Epithelial cell of proximal tubule (primary cell): ENCODE measurements at places on chromosomes 2 and 18.

DNA sequence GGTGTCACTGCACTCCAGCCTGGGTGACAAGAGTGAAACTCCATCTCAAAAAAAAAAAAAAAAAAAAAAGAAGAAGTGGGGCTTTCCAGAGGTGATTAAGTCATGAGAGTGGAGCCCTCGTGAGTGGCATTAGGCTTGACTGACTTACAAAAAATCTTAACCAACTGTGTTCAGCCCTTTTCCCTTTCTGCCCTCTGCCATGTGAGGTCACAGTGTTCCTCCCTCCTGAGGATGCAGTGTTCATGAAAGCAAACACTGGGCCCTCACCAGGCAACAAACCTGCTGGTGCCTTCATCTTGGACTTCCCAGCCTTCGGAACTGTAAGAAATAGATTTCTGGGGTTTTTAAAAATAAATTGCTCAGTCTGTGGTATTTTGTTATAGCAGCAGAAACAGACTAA lies 37.0 kb upstream of the METTL21A start:
- no peak for DNase-seq

DNA sequence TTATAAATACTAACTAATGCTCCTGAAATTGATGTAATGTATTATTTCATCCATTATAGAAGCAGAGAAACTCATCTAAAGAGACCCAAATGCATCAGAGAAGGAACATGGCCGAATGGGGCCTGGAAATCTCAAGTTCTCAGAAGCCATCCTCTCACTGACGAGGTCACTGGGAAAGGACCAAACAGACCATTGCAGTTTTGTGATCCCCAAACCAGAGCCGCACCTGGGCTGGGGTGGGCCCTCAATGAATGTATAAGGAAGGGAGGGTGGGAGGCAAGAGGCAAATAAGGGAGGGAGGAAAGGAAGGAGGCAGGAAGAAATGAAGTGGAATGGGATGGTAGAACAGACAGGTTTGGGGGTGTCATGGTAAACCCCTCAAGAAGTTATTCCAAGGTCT lies 245.3 kb upstream of the ID2 start:
- no peak for DNase-seq

- no peak for DNase-seq
These were observed 251.8 kb upstream of the NETO1 start for GRCh38 chr18:73119574-73119973.

DNA sequence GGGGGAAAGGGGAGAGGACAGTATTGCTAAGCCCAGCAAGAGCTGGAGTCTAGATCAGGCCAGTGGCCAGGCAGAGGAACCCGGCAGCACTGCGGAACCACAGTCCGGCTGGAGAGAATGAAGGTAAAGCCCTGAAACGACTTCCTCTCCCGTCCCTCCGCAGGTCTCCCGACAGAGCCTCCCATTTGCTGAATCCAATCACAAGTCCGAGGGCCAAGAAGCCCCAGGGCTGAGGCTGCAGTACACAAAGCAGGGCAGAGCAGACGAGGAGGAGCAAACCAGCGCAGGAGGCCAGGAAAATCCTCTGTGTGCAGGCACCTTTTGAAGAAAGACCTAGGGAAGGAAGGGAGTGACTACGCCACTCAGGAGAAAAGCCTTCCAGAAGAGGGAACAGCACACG lies 104.4 kb downstream of the OSBPL1A start:
- no peak for DNase-seq

- DNase-seq: no peak
These were observed 394.9 kb downstream of the ARHGAP15 start for GRCh38 chr2:143524119-143524553.

DNA sequence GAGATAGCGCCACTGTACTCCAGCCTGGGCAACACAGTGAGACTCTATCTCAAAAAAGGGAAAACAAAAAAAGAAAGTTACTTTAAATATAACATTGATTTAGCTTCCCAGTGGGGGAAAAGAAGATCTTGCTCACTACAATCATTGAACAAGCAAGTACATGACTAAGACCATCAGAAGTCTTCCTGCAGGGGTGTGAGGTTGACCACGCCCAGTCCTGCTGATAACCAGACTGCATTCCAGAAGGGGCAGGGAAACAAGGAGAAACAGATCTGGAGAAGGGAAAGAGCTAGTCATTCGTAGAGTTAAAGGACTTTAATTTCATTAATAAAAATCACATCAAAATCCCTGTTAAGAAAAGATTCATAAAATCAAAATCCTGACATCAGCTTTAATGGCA lies 77.5 kb downstream of the EPHA4 start:
- DNase-seq: no peak

- DNase-seq: no peak
These were observed 58.2 kb upstream of the ACSL3 start for GRCh38 chr2:222802514-222803196.

DNA sequence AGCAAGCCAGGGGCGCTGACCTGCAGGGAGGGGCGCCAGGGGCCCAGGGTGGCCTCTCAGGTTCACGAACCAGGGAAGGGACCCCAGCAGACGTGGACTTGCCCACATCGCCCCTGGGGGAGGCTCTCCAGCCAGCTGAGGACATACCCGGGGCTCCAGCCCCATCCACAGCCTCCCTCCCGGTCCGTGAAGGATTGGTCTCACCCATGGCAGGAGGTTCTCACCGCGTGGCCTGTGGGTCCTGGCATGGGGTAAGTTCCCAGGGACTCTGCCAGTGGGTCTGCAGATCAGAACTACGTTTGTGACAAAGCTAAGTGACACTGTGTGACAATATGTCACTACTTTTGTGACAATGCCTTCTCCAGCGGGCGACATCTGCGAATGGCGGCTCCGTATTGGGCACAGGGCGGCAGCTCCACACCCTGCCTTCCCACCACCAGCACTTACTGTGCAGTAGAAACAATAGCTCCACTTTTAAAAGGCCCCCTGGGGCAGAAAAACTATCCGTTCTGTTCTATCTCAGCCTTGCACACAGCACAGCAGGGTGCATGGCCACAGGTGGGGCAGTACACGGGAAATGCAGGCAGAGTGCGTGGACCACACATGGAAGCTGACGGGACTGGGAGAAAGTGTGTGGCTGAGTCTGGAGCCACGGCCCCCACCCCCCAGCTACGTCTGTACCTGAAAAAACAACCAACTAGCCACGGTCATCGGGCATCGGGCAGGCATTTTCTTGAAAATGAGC lies 65.2 kb upstream of the CTDP1 start:
- DNase-seq: no peak

- DNase-seq: no peak
These were observed 39.6 kb upstream of the PDK1 start for GRCh38 chr2:172516299-172516698.

- no peak for DNase-seq
These were observed 117.1 kb downstream of the ZNF407 start for GRCh38 chr18:74714791-74715190.

GRCh38 chr18:12599543-12599942 lies 58.4 kb downstream of the SPIRE1 start:
- no peak for DNase-seq

GRCh38 chr2:127985735-127986134 lies 42.1 kb downstream of the SAP130 start:
- DNase-seq: no peak

GRCh38 chr18:3493501-3494244 lies 43.7 kb downstream of the TGIF1 start:
- no peak for DNase-seq

GRCh38 chr2:95306336-95306895 lies 9.3 kb downstream of the KCNIP3 start:
- DNase-seq: no peak

DNA sequence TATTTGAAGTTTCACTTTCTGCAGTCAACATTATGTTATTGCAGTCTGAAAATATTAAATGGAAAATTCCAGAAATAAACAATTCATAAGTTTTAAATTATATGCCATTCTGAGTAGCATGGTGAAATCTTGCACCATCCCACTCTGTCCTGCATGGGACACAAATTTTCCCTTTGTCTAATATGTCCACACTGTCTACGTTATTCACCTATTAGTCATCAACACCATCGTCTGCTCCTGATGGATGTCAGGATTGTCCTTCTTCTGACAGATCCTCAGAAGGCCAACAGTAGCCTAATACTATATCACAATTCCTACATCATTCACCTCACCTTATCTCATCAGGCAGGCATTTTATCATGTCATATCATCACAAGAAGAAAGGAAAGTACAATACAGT lies 163.1 kb downstream of the TXNL1 start:
- no peak for DNase-seq

- no peak for DNase-seq
These were observed 3.7 kb downstream of the SMYD1 start for GRCh38 chr2:88071365-88071764.

GRCh38 chr18:75216212-75216910 lies 5.8 kb downstream of the TSHZ1 start:
- no peak for DNase-seq

GRCh38 chr2:26530696-26531095 lies 52.8 kb upstream of the OTOF start:
- DNase-seq: no peak

GRCh38 chr2:240478346-240479110 lies 43.1 kb downstream of the GPC1 start:
- no peak for DNase-seq

DNA sequence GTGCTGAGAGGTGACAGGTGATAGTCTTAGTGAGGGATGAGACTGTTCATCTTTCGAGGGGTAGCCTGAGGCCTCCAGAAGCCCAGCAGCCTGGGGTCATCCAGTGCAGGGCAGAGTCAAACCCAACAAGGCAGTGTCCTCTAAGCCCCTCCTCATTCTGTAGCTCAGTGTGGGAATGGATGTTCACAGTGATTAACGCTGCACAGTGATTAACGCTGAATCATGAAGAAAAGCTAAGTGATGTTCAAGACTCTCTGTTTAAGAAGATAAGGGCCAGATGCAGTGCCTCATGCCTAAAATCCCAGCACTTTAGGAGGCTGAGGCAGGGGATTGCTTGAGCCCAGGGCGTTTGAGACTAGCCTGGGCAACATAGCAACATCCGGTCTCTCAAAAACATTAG lies 56.3 kb upstream of the LAPTM4A start:
- DNase-seq: no peak

DNA sequence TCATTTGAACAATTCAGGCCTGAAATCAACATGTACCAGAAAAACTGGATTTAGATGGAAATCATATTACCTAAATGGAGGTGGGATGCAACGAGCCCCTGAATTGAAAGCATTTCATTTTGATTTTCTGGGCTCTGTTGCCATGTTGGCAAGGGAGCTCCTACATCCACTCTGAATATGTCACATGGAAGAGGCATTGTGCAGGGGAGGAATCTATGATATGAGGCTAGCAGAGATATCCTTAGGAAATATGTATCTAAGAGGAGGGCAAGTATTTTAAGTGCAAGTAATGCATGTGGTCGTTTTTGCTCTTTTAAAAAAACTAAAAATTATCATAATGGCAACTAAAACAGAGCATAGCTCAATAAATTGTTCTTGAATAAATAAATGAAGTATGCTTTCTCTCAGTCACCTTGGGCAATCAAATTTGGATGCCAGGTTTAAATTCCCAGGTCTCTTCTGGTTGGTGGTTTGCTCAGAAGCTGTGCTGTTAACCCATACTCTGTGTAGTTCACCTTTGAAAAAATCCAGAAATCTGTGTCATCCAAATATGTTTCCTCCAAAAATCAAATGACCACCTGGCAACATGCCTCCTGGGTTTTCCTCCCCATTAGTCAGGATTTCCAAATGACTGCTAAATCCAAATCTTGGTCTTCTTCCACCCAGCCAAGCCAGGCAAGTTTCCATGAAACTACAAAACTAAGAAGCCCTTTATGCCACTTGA lies 6.5 kb upstream of the LGALSL start:
- no peak for DNase-seq

GRCh38 chr2:26733413-26733812 lies 30.7 kb upstream of the SLC35F6 start:
- no peak for DNase-seq

DNA sequence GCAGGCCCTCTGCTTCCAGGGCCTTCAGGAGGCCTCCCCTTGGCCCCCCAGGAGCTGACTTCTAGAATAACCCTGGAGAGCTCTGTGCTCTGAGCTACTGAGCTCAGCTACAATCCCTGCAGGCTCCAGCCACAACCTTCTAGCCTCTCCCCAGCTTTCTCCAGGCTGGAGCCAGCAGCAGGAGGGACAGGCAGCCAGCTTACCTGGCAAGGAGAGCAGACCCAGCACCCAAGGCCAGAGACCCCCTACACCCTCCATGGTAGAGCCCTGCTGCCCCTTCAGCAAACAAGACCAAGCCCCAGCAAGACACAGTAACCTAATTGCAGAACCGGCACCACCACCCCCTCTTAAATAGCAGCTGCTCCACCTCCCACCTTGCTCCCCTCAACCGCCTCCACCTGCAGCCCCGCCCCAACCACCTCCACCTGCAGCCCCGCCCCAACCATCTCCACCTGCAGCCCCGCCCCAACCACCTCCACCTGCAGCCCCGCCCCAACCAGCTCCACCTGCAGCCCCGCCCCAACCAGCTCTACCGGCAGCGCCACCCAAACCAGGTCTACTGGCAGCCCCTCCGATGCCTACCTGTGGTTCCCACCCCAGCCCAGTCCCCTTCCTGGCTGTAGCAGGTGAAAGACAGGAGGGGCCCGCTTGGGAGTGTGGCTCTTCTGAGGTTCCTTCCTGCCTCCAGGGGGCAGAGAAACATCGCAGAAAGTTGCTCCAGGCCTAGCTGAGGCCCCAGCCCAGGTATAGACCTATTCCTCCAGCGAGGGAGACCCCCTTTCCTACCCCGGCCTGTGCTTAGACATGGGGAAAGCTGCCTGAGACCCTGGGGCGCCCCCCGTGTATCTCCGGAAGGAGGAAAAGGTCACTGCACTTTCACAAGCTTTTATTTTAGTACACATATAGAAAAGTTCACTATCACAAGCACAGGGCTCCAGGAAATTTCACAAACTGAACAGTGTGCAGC lies at the start of gene ASTL:
Gene ASTL (minus strand): TSS at position 324 of the 967 bp plus-strand sequence. CDS start 66 bp downstream, at position 258.
- DNase-seq: no peak

DNA sequence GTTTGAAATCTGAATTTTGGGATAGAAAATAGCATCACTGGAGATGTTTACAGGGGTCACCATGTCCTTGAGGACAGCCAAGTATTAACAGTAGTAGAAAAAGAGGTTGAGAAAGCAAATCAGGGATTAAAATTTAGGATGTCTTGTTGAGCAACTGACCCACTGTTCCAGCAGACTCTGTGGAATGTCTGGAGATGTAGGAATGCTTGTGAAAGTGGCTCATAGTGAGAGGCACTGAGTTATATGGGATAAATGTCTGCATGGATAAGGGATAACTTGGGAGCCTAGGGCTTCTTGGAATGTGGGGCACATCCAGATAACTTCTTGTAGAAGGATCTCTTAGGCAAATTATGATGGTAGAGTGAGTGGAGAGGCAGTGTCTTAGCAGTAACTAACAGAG lies 495.0 kb downstream of the TMX3 start:
- no peak for DNase-seq

- no peak for DNase-seq
These were observed 3.6 kb upstream of the IL1A start for GRCh38 chr2:112787729-112788393.

GRCh38 chr2:177552422-177553175 lies 160.0 kb downstream of the AGPS start:
- DNase-seq: peak; percentile 59

- no peak for DNase-seq
These were observed 610.0 kb upstream of the GCFC2 start for GRCh38 chr2:76320716-76321115.
